ENCODE measurements at places on chromosomes 5 and 9.
A peak's percentile ranks its signal among the peaks of the same experiment; 100 is the strongest.

DNA sequence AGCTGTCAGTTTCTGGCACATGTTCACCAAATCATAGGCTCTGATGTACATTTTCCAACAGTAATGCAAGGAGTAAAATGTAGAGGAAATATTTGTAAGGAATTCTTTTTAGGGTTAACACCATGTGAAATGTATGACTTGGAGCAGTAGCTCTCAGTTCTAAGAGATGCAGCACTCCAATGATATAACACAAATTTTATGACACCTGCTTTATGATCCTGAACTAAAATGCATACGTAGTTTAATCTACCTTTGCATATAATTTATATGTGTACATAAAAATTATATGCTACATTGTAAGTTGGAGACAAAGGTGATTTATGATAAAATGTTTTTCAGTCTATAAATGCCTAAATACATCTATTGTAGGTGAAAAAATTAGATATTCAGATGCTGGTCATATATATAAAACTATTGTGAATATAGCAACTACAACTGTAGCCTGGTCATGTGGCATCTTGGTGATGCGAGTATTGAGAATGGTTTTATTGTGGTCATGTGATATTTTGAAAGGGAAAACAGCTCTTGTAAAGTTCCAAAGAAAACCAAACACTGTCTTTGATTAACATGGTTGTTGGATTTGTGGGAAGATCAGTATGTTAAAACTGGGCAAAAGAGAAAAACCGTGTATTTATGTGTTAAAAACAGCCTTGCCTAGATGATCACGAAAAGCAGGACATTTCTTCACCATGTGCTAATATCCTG is 171.0 kb downstream of the TRIO start:
- no peak for DNase-seq

GRCh38 chr5:60356745-60357144 is 343.2 kb downstream of the DEPDC1B start:
- no peak for DNase-seq

DNA sequence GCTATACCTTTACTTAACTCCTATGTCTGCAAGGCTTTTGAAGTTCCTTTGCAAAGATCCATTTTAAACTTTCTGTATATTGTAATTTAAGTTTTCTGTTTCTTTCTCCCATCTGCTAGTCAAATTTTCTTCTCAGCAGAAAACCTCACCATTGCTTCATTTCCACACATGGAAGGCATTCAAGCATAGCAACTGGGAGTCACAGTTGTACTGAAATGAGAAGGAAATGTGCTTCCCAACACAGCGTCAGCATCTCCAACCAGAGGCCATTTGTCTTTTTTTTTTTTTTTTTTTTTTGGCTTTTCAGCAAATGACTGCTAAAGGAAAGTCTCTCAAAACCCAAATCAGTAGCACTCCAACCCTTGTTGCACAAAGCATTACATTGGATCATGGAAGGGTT is 92.5 kb downstream of the RAB3C start:
- DNase-seq = no peak

GRCh38 chr9:111094433-111094924 is 56.2 kb upstream of the LPAR1 start:
- peak; percentile 49 for DNase-seq

DNA sequence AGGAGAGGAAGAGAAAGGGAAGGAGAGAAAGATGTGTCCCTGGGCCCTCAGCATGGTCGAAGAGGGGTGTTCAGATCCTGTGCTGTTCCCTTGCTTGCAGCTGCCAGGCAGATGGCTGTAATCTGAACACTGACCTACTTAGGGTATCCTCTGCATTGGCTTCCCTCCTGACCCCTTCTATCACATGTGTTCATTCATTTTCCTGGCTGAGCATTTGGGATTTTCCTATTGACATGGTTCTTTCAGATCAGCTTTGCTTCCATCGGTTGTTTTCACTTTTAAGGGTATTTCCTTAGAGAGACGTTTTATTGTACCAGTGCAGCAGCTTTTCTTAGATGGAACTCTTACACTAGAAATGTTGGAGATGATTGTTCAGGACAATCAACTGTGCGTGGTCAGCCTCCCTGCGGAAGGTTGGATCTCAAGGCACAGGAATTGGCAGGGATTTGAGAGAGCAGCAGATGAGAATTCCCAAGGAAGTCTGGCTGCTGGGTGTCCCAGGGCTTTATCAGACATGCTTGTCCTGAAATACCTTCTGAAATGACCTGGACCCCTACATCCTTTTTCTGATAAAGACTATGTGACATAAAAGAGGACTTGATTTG is 26.0 kb downstream of the ACTBL2 start:
- no peak for DNase-seq

DNA sequence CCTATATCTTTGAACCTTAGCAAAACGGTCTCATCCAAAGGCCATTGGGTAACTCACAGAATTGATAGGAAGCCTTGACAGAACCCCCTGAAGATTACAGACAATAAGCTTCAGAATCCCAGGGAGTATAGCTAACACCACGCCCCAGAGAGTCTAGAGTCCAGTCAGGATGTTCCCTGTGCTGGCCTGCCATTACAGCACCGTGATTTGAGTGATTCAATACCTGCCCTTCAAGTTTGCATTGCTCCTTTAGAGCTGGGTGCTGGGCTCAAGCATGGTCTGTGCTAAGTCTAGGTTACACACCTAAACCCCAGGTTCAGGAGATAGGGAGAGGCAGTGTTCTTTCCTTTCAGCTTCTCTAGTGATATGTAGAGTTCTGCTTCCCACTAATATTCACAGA is 90.5 kb downstream of the RASEF start:
- no peak for DNase-seq

GRCh38 chr5:153223376-153223775 is 267.1 kb upstream of the GRIA1 start:
- no peak for DNase-seq

DNA sequence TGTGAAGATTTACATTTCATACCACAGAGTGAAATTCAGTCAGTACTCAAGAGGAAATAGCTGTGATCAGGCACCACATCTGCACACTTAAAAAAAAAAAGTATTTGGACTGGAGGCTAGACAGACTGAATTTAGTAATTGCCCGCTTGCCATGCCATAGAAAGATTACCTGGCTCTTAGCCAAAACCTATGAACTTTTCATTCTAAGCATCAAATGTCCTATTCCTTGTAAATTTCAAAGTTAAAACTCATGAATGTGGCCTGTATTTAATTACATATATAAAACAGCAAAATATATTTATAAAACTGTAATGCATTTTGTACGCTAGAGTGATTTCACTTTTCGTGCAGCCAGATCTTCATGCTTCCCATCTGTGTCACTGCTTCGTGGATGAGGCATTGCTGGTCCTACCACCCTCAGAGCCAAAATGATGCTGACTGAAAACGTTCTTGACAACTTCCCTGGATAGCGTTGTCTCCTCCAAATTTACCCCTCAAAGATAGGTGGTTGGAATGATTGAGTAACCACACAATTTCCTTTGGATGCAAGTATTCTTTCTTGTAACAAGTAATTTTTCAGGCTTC is 447.9 kb upstream of the SGCD start:
- DNase-seq = no peak

GRCh38 chr5:16131878-16132277 is 47.7 kb downstream of the MARCHF11 start:
- DNase-seq = no peak

DNA sequence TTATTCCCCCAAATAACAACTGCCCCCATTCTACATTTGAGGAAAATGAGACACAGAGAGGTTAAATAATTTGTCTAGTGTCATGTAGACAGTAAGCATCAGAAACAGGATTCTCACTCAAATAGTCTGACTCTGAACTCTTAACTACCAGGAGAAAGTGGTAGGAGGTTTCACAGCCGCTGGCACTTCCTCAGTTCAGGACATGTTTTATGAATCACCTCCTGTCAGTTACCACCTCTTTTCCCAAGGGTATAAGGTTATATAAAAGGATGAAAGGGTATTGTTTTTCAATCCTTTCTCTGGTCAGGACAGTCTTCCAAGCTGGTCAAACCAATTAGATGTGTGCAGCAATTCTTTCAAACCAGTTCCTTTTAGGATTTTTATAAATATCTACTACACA is 52.1 kb downstream of the TSSK1B start:
- no peak for DNase-seq

GRCh38 chr9:101671567-101671966 is 66.9 kb downstream of the GRIN3A start:
- no peak for DNase-seq

- no peak for DNase-seq
Measured at GRCh38 chr9:25212361-25212760, 465.9 kb downstream of the TUSC1 start.

DNA sequence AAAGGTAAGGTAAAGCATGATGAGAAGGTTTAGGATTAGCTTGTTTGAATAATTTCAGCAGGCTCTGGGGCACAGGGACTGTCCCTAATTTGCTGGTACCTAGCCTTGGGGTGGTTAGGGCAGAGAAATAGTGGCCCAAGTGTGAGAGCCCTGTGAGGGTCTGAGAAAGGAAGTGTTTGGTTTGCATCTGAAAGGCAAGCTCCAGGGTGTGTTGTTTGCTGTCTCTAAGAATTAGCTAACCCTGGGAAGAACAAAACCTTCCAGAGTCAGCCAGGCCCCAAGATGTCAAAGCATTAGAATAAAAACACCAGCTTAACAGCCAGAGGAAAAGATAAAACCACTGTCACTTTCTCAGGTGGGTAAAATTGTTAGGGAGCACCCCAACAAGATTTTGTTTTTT is 31.0 kb downstream of the TMEM252 start:
- DNase-seq = no peak

DNA sequence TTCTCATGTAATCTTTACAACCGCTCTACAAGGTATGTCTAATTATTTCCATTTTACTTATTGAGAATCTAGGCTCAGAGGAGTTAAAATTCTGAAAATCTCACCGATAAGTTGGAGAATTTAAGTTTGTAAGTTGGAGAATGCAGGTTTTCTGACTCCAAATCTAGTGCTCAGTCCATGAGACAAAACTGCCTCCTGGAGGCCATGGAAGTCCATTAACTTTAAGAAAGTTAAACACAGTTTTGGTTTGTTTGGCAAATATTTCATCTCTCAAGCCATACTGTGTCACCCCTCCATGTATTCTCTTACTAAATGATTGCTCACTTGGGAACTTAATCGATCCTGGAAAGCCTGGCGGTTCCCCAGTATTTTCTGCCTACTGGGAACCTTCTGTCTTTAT is 52.6 kb downstream of the INIP start:
- peak; percentile 9 for DNase-seq

DNA sequence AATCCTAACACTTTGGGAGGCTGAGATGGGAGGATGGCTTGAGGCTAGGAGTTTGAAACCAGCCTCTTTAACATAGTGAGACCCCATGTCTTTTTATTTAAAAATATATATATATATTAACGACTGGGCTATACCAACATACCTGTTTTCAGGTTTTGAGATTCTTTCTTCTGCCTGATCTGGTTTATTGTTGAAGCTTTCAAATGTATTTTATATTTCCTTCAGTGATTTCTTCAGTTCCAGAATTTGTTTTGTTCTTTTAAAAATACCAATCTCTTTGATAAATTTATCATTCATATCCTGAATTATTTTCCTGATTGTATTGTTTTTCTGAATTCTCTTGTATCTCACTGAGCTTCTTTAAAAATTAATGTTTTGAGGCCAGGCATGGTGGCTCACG is 31.2 kb downstream of the OGN start:
- DNase-seq = no peak

GRCh38 chr9:21357479-21358460 is 7.1 kb upstream of the IFNA6 start:
- peak; percentile 47 for DNase-seq

GRCh38 chr5:126097876-126098275 is 325.3 kb upstream of the GRAMD2B start:
- DNase-seq = no peak

DNA sequence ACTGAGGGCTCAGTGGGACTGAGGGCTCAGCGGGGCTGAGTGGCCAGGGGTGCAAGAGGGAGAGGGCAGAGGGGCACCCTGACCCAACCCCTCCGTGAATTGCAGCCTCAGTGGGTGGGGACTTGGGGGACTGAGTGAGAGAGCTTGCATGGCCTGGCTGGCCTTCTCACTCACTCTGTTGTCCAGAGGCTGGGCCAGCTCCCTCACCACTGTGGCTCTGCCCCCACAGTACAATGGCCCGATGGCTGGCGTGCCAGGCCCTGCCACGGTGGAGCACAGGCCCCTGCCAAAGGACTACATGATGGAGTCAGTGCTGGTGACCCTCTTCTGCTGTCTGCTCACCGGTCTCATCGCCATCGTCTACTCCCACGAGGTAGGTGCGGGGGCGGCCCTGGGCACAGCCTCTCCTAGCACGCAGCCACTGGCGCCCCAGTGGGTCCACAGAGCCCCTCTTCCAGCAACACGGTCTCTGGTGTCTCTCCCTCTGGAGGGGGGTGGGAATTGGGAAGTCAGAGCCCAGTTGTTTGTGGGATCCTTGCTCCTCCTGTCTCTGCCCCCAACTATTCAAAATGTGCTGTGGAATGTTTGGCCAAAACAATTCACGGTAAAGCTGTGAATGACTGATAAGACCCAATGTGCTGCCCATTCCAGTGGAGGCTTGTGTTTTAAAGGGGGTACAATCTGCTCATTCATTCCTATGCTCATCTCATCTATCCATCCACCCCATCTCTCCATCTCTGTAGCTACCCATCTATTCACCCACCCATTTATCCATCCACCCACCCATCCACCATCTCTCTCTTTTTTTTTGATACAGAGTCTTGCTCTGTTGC is 10.7 kb downstream of the PRRT1B start:
- no peak for DNase-seq

GRCh38 chr9:37604296-37604695 is 11.9 kb upstream of the TOMM5 start:
- no peak for DNase-seq

- DNase-seq = no peak
Measured at GRCh38 chr5:63768221-63768620, 194.0 kb downstream of the HTR1A start.

DNA sequence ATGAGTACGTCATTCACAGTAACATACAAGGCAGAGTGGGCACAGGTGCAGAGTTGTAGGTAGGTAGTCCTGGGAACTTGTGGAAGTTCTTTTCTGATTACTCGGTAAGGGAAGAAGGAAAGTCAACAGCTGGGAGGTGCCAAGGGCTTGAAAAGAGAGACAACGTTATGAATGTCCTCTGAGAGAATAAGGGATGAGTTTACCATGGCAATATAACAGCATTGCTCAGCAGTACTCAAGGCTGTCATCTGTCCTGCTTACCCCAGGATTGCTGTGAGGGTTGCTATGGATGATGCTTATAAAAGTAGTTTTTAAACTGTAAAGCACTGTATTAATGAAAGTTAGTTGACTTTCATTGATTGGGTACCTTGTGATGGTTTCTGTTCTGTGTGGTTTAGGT is 369.1 kb upstream of the SGCD start:
- DNase-seq = no peak

DNA sequence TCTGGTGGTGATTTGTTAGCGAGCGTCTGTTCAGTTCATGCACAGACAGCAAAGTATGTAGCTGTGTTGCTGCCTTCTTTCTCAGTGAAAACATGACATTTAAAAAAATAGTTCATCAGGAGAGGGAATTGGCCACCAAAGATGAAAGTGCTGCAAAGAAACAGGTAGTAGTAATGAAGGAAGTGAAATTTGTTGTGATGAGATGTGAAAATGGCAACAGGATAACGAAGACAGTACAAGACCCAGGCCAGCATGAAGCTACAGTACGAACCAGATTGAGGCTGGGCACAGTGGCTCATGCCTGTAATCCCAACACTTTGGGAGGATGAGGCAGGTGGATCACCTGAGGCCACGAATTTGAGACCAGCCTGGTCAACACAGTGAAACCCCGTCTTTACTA is 136.0 kb downstream of the SMARCA2 start:
- no peak for DNase-seq
